ENCODE measurements at places on chromosomes 2 and 18.

DNA sequence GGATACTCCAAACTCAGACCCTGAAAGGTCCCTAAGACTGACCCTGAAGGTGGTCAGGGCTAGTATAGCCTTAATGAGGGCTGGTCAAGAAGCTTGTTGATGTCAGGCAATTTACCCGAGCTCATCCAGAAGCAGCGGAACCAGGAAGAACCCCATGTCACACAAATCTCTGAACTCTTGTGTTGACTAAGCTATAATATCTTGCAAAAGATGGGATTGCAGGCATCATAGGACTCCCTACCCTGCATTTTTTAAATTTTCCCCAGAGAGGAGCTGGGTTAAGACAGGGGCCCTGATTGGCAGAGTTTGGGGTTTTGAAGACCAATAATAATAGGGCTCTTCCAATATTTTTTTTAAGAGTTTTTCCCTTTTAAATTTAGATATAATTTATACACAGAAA lies 2.0 kb upstream of the PLEKHB2 start:
- H3K4me1 ChIP-seq = peaks cover 16% of the 10 kb centered on the region
- no peak overlapping the region for H3K27ac ChIP-seq
- no peak for ATAC-seq
- no peak overlapping the region for H3K4me3 ChIP-seq
- peaks cover 13% of the 10 kb centered on the region for H3K36me3 ChIP-seq
- no peaks in the 10 kb centered on the region for H3K27me3 ChIP-seq

DNA sequence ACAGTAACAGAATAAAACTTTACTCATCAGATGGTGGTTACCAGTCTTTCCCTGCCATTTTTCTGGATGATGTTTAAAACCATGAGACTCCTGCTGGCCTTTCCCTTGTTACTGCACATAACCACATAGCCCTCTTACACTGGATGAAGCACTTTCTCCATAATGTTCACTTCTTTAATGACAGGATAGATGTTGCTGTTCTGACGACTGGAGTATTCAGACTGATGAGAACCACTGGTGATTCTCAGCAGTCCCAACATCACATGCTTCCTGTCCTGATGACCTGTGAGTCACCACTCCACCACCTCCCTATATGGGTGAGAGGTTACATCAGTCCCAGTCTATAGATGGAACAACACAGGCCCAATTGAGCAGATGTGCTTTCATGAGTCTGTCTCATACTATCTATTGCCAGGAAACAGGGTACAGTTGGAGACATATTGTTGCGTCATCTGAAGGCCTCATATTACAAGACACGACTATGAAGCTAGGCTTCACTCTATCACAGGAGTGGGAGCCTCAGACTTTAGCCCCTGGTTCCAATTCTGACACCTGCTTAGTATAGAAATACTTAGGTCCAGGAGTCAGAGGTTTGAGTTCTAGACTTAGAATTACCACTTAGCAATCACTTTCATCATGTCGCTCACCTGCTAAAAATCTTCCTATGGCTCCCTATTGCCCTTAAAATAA lies 145.7 kb upstream of the KLF7 start:
- ATAC-seq = peak; percentile 99
- no peaks in the 10 kb centered on the region for H3K36me3 ChIP-seq
- no peaks in the 10 kb centered on the region for H3K27me3 ChIP-seq

DNA sequence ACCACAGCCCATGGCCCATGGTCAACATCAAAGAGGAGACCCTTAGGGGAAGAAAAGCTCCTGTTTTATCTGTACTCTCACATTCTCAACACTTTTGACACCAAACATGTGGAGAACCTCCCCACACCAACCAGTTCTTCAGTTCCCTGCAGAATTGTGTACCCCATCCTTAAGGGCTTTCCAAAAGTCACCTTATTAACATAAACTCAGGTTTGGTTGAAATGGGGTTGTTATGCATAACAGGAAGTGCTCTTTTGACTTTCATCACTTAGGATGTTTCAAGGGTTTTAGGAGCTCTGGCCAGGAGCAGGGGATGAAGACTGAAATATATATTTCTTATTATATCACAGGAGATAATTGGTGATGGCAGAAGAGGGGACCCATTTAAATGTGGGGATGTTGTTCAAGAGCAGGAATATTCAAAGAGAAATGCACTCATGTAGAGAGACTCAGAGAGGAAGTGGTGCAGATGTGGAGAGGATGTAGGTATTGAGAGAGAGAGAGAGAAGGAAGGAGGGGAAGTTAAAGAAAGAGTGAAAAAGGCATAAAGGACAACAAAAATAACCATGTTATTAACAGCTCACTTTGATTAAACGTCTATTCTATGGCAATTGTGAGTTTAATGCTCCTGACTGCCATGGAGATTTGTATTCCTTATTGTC lies 35.2 kb downstream of the SP140L start:
- peak overlapping the region; percentile 61 for H3K27ac ChIP-seq
- H3K27me3 ChIP-seq = no peaks in the 10 kb centered on the region
- peaks cover 94% of the 10 kb centered on the region for H3K36me3 ChIP-seq
- peak; percentile 45 for ATAC-seq

GRCh38 chr18:71899707-71900472 lies 644.3 kb downstream of the CBLN2 start:
- ATAC-seq = no peak
- H3K27me3 ChIP-seq = no peaks in the 10 kb centered on the region
- no peaks in the 10 kb centered on the region for H3K36me3 ChIP-seq

DNA sequence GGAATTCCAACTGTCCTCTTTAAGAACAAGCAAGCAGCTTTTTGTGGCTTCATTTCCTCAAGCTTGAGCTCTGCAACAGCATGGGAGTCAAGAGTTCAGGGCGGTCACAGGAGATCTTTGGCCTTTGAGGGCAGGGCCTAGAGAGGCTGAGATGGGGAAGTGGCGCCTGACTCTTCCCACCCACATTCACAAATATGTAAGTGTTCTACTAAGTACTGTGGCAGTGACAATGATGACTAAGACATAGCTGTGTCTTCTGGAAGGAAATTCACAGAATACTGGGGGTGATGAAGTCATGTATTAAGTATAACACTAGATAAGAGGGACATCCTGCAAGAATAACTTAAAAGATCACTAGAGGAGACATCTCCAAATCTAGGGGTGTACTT lies 15.0 kb downstream of the RND3 start:
- peaks cover 4% of the 10 kb centered on the region for H3K27me3 ChIP-seq
- ATAC-seq = no peak
- H3K27ac ChIP-seq = no peak overlapping the region

- H3K36me3 ChIP-seq = no peaks in the 10 kb centered on the region
- H3K4me3 ChIP-seq = no peak overlapping the region
- H3K4me1 ChIP-seq = no peaks in the 10 kb centered on the region
- peaks cover 10% of the 10 kb centered on the region for H3K27me3 ChIP-seq
- ATAC-seq = no peak
Observed at GRCh38 chr2:151193576-151193975, 68.1 kb downstream of the RBM43 start.

GRCh38 chr2:195534971-195535370 lies 122.1 kb upstream of the SLC39A10 start:
- H3K4me3 ChIP-seq = peak overlapping the region; percentile 85
- H3K27me3 ChIP-seq = no peaks in the 10 kb centered on the region
- ATAC-seq = no peak
- peaks cover 61% of the 10 kb centered on the region for H3K4me1 ChIP-seq
- no peaks in the 10 kb centered on the region for H3K36me3 ChIP-seq
